ENCODE measurements at places on chromosomes 2 and 18. TPM values are rescaled to one million over a fixed set of nuclear protein-coding genes. Genes with fewer than 3 reads are reported as not detected.

The SERPINB3 gene
- polyA plus RNA-seq, result not detected

The GBX2 gene
- 10.8 TPM for polyA plus RNA-seq

The MRO gene
- 7.1 TPM for polyA plus RNA-seq

The BCL11A gene
- 61.6 TPM for polyA plus RNA-seq

The CGREF1 gene
- polyA plus RNA-seq, result 48.0 TPM

The OXER1 gene
- 2.7 TPM for polyA plus RNA-seq

The IL36B gene
- polyA plus RNA-seq, result not detected

The SPDYA gene
- polyA plus RNA-seq, result 3.7 TPM
